ENCODE measurements at places on chromosomes 5 and 9.

- DNase-seq, result no peak
Measured at GRCh38 chr9:73152953-73153352, 1.3 kb downstream of the ANXA1 start.

- DNase-seq, result no peak
Measured at GRCh38 chr9:75715360-75715759, 175.1 kb upstream of the PCSK5 start.

GRCh38 chr9:95206143-95206542, 111.4 kb downstream of the FANCC start:
- no peak for DNase-seq

GRCh38 chr9:5586391-5586802, 42.5 kb upstream of the RIC1 start:
- no peak for DNase-seq
